ENCODE measurements at places on chromosomes 6 and 20.

DNA sequence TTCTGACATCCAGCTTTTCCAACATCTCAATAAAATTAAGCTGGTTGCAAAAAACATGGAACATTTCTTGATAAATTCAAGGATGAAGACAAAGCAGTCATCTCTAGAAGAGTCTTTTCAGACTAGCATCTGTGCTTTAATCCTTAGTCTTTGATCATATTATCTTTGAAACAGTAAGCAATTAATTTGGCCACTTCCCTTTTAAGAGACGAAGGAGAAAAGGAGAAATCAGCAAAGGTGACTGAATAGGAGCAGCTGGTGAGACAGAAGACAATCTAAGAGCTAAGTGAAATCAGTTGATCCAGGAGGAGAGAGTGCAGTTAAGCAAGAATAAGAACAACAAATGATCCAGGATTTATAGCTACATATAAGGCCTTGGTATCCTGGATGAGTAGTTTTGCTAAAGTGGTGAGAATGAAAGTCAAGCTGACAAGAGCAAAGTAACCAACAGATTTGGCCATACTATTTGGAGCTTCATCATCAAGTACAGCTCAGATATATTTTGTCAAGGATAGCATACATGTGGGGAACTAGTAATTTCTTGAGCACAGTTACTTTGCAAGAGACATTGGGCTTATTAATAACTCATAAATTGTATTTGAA, 215.5 kb downstream of the ADGB start:
- peak; percentile 2 for DNase-seq

GRCh38 chr20:17499041-17499440, 32.1 kb downstream of the BFSP1 start:
- peak; percentile 57 for DNase-seq

GRCh38 chr6:27161946-27162603, 85.4 kb upstream of the PRSS16 start:
- DNase-seq, result peak; percentile 59

- no peak for DNase-seq
Observed at GRCh38 chr6:128979071-128979470, 96.1 kb downstream of the LAMA2 start.

GRCh38 chr6:155383913-155384312, 69.6 kb upstream of the TFB1M start:
- DNase-seq, result no peak

- no peak for DNase-seq
Observed at GRCh38 chr20:22775671-22776139, 191.3 kb upstream of the FOXA2 start.

GRCh38 chr6:108114841-108115597, 40.5 kb upstream of the OSTM1 start:
- DNase-seq, result peak; percentile 48

DNA sequence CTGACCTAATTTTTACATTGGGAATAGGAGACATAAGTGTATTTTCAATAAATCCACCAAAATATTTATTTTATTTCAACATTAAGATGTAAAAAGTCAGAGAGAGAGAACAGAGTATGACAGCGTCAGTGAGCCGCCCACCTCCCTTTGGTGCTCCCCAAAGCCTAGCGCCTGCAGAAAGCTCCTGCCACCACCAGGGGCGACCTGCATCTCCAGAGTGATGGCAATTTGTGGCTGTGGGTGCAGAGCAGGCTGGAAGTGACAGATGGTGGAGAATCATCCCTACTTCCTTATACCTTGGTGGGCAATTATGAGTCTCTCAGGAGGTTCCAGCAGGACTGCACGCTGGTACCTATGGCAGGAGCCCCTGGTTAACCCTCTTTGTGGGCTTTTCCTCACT, 87.3 kb downstream of the PTPRT start:
- no peak for DNase-seq

GRCh38 chr20:32574296-32575226, 10.6 kb downstream of the NOL4L start:
- DNase-seq, result peak; percentile 72

- DNase-seq, result no peak
Observed at GRCh38 chr20:7829776-7830175, 110.5 kb downstream of the HAO1 start.

- DNase-seq, result peak; percentile 34
Observed at GRCh38 chr6:133184798-133185372, 56.3 kb upstream of the EYA4 start.

DNA sequence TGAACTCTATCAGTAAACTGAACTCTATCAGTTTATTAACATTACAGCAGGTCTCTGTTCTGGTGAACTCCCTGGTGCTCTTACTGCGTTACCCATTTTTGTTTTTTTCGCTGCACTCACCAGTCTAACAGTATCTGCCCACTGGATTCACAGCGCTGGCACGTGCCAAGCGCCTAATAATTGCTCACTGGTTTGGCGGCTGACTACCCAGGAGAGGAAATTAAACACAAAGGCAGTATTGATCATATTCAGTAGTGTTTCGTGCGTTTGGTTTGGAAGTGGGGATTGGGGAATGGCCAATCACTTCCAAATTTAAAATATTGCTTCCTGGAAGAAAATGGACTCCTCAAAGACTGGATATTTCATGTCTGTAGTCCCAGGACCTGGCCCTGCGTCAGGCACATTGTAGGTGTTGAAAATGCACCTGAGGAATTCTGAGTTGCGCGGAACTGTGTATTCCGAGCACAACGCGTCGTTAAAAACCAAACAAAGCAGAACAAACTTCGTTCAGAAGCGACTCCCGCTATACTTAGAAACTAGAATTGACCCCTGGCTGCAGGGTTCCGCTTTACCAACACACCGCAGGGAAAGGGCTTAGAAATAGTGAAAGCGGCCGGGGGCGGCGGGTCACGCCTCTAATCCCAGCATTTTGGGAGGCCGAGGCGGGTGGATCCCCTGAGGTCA, 1.1 kb upstream of the RPS12 start:
- DNase-seq, result peak; percentile 32

- no peak for DNase-seq
Observed at GRCh38 chr20:24949756-24950127, 673 bp downstream of the CST7 start.

DNA sequence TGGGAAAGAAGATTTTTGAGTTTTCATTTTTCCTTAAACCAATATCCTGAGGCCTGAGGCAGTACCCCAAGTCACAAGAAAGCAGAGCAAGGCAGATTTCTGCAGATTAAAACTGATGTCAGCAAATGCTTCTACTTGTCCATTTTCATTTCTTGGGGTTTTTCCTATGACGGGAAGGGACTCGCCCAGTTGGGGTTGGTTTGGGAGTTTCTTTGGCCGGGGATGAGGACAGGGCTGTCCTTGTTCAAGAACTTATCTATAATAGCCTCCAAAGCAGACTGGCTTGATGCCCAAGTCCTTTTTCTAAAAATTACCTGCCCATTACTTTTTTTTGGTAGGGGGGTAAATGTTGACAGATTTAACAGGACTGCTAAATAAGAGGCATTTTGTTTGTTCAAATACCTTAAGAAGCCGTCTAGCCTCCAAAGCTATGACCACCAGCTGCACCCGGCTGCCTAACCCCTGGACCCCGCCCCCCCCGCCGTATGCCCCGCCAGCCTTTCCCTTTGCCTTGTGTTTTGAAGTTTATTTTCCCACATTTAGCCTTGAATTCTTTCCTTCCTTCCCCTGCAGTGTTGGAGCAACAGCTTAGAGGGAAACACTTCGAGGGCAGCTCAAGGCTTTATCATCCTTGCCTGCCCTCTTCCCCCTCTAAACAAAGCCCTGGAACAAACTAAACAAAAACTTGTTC, 2.5 kb downstream of the KCNK5 start:
- no peak for DNase-seq

DNA sequence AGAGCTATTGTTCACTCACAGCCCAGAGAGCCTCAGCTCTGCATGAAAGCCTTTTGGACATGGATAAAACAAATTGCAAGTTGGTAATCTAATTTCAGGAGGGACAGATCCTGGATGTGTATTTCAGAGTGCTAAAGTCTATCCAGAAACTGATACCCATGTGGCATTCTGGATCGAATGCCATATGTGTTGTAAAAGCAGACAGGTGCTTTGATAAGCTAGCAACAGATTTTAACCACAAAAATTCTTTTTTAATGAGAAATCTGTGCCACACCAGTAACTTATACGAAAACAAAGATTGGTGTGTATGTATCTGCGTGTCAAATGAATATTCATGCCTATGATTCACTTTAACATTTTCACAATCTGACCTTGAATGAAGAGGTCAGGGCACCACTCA, 936.6 kb upstream of the MAP3K7 start:
- DNase-seq, result no peak

DNA sequence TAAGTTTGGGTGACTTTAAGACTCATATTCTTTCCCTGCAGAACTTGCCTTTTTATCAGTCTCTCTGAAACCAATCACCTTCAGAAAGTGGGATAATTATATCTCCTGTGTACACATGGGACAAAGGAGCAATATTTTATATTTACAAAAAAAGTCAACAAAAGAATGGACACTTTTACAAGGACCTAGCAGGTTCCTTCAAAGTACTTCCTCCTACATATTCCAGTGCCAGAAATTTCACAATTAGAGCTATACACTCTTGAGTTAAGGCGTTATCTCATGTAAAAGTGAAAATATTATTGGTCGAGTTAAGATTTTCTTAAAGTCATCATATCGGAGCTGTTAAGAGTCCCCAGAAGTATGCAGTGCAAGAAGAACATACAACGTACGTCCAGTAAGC, 98.9 kb upstream of the MAFB start:
- no peak for DNase-seq

- DNase-seq, result no peak
Observed at GRCh38 chr6:168581236-168581635, 140.3 kb downstream of the SMOC2 start.

GRCh38 chr6:17233531-17233930, 47.6 kb upstream of the RBM24 start:
- DNase-seq, result peak; percentile 21

DNA sequence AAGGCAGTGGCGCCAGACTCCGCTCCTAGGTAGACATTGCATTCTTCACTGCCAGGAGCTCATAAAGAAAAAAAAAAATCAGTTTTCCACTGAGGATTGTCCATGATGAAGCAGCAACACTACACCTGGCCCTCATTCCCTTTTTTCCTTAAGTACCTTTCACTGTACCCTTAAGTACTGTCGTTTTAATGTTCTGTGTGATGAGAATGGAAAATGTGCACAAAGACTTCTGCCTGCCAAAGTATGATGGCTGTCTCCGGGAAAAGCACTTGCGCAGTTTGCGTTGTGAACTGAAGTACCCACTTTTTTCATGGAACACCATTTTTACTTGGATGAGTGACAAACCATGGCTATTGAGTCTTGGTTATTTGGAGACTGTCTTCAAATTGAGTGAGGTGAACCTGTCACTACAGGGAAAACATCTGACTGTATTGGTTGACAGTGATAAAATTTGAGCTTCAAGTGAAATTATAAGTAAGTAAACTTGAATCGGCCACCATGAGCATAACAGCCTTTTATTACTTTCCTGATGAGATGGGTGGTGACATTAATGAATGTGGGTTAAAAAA, 104.8 kb downstream of the NCOA3 start:
- DNase-seq, result no peak

GRCh38 chr6:140847262-140847645, 1285.5 kb upstream of the GJE1 start:
- DNase-seq, result no peak

GRCh38 chr20:19583532-19584175, 174.4 kb upstream of the RIN2 start:
- peak; percentile 45 for DNase-seq

DNA sequence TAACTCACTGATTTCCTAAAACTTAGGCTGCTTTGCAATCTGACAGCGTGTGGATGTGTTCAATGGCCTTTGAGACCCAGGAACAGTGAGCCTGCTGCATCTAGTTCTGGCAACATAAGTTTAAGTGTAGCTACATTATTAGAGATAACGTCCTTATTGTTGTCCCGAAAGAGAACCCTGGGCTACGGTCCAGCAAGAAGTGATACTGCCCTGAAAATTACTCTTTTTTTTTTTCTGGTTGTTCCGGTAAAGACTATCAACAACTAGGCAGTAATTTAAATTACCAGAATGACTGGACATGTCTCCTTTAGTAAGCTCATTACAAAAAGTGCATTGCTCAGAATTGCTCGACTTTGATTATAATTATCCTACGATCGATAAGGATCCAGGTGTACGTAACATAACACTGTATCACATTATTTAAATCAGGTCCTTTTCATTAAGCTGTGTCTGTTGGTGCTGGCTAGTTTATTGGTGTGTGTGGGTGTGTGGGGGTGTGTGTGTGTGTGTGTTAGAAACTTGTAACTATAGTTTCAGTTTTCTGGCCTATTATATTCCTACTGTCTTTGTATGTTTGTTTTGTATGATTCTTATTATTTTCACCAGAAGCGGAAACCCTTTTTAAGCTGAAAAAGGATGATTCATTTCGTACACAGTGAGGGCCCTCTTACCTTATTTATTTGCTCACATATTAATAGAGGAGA, 3.0 kb downstream of the TSHZ2 start:
- no peak for DNase-seq

DNA sequence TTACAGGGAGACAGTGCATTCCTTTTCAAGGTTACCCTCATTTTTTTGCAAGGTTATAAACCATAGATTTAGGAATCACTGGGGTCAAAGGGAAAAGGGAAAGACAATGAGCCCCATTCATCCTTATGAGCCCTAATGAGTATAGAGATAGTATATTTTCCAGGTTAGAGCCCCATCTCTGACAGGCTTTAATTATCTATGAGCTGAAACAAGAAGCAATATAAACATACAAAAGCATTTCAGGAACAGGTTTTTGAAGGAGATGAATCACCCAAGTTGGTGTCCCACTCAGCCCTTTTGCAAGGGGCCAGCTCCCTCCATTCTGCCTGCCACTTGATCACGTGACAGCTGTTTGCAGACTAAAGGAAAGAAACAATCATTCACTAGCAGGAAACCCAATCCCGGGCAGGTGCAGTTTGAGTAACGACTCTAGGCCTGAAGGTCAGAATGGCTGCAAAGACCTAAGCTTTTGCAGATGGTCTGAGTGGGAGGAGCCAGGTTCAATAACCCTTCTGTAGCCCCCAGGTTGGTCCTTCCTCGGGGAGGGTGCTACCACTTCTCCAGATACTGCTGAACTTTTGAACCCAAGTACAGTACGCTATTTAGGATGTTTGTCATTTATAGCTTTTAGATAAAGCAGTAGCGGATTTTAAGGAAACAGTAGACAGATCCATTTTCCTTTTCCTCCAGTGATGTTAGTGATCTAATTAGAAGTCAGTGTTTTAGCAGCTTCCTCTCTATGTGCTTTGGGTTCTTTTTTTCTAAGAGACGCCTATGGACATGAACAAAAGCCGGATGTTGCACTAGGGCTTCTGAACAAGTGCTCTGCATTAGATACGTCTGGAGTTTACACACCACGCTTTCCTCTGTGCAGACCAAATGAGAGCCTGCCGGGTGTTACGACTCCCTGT, 253.2 kb downstream of the SOX4 start:
- no peak for DNase-seq

DNA sequence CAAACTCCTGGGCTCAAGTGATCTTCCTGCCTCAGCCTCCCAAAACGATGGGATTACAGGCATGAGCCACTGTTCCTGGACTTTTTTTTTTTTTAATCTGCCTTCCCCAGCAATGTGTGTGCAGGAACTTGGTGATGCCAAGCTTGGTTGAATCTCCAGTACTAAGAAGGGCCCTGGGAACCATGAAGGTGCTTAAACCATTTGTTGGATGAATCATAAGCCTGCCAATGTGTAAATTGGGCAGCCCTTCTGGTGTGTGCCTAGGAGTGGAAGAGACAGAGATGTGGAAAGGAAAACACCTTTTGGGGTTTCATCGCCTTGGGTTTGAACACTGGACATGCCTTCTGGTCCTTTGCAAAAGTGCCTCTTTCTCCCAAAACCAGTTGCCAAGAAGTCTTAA, 7.1 kb upstream of the SPO11 start:
- no peak for DNase-seq

GRCh38 chr20:16801919-16802651, 53.9 kb downstream of the OTOR start:
- peak; percentile 13 for DNase-seq

- DNase-seq, result no peak
Observed at GRCh38 chr6:125066964-125067363, 86.6 kb upstream of the TPD52L1 start.
